Effector memory CD4-positive, alpha-beta T cell (primary cell): ENCODE measurements at places on chromosomes 13 and 19.

DNA sequence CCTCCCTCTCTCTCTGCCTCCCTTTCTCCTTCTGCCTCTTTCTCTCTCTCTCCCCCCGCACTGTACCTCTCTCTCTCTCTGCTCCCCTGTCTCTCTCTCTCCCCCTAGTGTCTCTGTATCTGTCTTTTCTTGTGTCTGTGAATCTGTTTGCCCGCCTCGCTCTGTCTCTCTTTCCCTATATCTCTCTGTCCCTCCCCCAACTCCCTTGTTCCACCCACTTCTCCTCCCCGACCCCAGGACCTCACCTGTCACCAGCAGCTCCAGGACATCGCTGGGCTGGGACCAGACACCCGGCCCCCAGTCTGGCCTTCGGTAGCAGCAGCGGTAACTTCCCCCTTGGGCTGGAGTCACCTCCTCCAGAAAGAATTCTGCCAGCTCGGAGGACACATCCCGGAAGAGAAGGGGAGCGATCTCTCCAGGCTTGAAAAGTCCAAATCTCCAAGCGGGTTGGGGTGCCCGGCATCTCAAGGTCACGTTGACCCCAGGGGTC is 3.9 kb downstream of the OSCAR start:
- DNase-seq = no peak

- DNase-seq = no peak
These were observed 3.6 kb upstream of the ONECUT3 start for GRCh38 chr19:1749373-1750342.

GRCh38 chr13:28503182-28503967 is 8.4 kb upstream of the FLT1 start:
- no peak for DNase-seq

GRCh38 chr13:95492044-95492801 is 60.3 kb upstream of the CLDN10 start:
- no peak for DNase-seq

DNA sequence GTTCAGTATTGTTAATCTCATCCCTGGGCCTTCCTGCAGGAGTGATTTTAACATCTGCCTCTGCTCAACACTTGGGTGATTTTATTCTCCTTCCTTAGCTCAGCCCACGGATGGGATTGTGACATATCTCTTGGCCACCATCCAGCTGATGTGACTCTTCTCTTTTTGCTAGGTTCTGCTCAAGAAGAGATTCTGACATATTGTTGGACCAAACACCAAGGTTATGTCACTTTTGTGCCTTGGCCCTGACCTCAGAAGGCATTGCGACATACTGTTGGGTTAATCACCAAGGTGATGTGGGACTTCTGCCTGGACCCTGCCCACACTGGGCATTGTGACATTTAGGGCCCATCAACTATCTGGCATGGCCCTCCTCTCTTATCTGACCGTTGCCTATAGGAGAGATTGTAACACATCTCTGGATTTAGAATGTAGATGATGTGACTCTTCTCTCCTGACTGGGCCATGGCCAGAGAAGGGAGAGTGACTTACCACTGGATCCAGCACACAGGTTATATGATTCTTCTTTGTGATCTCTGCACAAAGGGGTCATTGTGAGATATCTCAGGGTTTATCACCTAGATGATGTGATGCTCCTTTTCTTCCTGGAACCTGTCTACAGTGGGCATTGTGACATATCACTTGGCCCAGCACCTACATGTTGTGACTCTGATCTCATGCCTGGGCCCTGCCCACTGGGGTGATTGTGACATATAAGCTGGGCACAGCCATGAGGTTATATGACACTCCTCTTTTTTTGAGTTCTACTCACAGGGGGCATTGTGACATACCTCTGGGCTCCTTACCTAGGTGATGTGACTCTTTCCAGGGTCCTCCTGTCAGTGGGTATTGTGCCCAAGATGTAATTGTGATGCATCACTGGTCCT is 88.8 kb downstream of the ZNF429 start:
- no peak for DNase-seq

DNA sequence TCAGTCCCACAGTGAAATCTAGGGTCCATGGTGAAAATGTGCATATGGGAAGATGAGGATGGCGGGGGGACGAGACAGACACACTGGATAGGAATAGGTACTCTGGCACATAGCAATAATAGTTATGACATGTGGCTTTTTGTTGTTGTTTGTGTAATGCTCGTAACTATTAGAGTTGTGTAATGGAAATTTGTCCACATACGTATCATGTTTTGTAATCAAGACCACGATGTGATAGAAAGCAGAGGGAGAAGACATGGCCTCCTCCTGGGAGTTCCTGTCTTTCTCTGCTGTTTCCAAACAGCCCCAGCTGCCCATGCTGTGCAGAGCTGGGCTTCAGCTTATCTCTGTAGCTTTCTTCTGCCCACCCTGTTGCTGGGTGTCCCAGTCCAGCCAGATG is 185.3 kb upstream of the TMTC4 start:
- DNase-seq = no peak

GRCh38 chr19:45815481-45816216 is 541 bp upstream of the RSPH6A start:
- no peak for DNase-seq

- no peak for DNase-seq
These were observed 36.6 kb upstream of the MED4 start for GRCh38 chr13:48131533-48131932.

DNA sequence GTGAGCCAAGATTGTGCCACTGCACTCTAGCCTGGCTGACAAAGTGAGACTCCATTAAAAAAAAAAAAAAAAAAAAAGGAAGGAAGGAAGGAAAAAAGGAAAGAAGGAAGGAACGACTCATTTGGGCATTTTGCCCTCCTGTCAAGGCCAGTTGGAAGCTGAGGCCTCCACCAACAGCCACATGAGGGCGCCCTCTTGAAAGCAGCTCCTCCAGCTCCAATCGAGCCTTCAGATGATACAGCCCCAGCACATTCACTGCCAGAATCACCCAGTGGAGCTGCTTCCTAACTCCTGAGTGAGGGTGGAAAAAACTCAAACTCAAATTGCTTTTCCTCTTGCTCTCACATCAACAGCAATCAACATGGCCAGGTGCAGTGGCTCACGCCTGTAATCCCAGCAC is 40.9 kb downstream of the GNG7 start:
- DNase-seq = no peak

DNA sequence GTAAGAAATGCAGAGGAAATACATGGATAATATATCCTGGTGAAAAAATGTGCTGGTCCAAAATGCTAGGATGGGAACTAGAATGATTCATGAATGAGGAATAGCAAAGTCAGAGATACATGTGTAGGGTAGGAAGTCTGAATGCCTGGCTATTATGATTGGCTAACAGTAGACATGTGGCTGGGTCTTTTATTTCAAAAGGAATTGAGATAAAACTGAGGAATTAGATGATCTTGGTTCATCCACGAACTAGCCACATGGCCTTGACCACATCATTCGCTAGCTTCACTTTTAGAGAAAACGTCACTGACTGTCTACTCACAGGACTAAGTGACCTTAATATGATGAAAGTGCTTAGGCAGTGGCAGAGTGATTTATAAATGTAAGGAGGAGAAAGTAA is 103.1 kb downstream of the TRPC4 start:
- DNase-seq = no peak

DNA sequence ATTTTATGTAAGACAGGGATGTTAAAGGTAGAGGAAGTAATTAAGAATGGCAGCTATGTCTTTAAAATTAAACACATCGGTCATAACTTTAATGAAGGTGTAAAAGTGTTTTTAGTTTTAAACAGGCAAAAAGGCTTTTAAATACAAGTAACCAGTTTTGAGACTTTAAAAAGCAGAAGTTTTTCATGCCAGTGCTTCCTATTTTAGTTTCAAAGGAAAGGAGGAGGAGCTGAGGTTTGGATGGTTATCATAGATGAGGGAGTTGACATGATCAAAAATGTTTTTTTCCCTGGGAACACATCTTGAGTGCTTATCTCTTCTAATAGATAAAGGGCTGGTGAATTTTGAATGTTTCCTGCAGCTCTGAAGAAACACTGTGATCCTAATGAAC is 42.9 kb downstream of the LRCH1 start:
- no peak for DNase-seq

- DNase-seq = no peak
These were observed 220.1 kb upstream of the SERP2 start for GRCh38 chr13:44153496-44153895.

- DNase-seq = no peak
These were observed 307.5 kb upstream of the DACH1 start for GRCh38 chr13:72174549-72174948.

GRCh38 chr13:52786766-52787165 is 47.1 kb upstream of the CNMD start:
- no peak for DNase-seq

DNA sequence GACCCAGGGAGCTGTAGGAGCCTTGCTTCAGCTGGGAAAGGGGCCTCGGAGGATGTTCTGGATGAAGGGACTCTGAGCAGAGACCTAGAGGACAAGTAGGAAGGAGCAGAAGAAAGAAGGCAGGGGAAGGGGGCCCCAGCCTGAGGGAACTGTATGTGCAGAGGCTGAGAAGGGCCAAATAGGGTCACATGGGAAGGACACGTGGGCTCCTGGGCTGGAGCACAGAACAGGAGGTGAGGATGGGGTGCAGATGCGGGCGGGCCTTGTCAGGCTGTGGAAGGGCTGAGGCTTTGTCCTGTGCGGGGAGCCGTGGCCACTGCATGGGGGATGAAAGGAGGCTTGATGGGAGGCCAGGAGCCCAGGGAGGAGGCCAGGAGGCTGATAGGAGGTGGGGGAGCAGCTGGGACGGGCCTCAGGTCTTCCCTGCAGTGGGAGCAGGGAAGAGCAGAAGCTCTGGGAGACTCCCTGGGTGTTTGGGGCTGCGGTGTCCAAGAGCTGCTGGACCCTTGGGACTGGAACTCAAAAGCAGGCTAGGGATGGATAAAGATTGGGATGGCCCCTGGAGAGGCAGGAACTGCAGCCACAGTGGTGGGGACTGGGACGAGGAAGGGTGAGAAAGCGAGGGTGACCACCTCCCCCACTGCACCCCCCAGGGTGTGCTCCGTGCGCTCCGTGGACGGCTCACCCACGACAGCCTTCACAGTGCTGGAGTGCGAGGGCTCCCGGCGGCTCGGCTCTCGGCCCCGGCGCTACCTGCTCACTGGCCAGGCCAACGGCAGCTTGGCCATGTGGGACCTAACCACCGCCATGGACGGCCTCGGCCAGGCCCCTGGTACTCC is 11.4 kb upstream of the LTBP4 start:
- DNase-seq = no peak

- DNase-seq = no peak
These were observed 14.7 kb downstream of the TLE5 start for GRCh38 chr19:3047496-3048189.

DNA sequence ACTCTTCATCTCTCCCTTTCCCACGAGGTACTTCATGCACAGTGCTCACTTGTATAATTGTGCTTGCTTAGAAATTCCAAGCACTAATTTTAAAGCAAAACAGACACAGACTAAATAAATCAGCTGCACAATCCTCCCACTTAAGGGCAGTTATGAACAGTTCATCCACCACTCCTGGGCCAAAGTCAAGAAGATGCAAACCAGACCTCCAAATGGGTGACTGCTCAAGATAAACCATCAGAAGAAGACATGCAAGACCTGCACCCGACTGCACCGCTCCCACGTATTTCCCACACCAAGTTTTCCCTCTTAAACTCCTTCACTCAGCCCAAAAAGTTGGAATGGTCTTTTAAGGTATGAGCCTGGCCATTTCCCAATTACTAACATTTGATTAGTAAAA is 19.9 kb downstream of the ZNF235 start:
- no peak for DNase-seq

DNA sequence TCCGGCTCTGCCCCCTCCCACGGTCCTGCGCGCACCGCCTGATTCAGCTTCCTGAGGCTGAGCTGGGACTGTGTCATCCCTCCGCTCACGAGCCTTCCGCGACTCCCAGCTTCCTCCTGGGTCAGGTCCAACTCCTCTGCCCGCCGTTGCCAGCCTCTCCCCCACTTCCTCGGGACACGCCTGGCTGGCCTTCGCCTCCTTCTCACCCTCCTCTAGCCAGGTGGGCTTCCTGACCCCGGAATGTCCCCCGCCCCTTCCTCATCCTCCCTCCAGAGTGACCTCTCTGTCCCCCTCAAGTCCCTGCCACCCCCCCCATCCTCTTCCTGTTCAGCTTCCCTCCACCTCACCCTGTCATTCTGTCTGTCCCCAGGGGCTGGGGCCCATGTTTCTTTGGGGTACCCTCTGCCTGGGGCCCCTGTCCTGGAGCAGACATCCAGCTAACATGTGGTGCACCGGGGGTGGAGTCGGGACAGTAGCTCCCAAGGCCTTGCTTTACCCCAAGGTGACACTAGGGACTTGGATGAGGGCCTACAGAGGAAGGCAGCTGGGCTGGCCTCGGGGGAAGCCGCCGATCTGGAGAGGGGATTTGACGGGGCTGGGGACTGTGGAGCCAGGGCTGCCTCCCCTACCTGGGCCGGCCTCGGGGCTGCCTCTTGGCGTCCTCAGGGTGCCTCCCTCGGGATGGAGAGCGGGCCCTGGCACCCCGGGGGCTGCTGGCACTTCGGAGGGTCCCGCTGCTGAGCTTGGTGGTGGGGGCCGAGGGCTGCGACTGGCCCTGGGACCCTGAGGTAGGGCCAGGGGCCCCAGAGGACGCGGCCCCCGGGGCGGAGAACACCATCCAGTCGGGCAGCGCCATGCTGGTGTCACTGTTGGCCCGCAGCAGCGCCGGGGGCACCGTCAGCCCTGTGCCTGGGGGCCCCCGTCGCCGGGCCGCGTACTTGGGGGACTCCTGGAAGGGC is 16.5 kb downstream of the SHANK1 start:
- no peak for DNase-seq

DNA sequence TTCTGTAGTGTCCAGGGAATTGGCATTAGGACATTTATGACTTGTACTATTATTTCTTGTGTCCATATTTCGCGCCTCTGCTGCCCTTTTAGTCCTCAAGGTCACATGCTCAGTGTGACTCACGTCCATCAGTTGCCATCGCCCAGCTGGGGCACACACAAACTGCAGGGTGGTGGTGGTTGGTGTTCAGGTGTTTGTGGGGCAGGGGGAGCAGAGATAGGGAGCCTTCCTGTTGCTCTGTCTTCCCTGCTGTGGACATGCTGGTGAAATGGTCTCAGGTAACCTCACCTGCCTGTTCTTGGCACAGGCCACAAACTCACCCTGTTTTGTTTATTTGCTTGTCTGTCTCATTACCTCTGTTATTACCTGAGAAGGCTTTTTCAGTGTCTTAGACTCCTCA is 22.4 kb downstream of the PRR12 start:
- no peak for DNase-seq

- no peak for DNase-seq
These were observed 95.0 kb downstream of the FOXO1 start for GRCh38 chr13:40571338-40571963.
